ENCODE measurements at places on chromosomes 11 and 22.

- no peak for DNase-seq
These were observed 58.2 kb downstream of the TIMP3 start for GRCh38 chr22:32859743-32860142.

DNA sequence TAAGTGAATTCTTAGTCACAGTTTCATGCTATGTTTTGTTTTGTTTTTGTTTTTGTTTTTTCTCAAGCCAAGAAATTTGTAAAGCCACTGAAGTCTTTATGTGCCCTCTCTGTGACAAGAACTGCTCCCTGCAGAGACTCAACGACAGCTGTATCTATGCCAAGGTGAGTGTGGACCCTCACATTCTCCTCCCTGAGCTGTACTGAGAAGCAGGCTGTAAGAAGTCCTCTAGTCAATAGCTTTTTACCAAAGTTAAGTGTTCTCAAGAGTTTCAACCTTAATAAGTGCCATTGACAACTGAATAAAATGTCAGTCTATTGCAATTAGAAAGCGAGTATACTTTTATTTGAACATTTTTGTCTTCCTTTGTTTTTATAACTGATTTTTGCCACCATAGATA, 18.9 kb downstream of the MUC15 start:
- no peak for DNase-seq

GRCh38 chr11:8913961-8914660, 3.1 kb downstream of the AKIP1 start:
- DNase-seq: no peak

DNA sequence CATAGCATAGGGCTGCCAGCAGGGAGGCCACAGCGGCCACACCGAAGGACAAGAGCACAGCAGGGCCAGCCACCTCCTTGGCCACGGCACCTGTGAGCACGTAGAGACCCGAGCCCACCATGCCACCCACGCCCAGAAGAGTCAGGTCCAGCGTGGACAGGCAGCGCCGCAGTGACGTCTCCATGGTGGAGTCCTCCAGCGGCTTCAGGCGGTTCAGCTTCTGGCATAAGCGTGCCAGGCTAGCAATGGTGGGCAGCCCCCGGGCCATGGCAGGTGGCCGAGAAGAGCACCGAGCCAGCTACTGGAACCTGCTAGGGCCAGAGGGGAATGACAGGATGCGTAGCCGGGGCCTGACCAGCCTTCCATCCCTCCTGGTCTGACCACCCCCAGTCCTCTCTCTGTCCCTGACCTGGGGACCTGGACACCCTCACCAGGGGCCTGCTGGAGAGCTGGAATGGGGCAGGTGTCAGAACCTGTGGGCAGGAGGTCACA, 770 bp downstream of the SLC7A4 start:
- DNase-seq: no peak

DNA sequence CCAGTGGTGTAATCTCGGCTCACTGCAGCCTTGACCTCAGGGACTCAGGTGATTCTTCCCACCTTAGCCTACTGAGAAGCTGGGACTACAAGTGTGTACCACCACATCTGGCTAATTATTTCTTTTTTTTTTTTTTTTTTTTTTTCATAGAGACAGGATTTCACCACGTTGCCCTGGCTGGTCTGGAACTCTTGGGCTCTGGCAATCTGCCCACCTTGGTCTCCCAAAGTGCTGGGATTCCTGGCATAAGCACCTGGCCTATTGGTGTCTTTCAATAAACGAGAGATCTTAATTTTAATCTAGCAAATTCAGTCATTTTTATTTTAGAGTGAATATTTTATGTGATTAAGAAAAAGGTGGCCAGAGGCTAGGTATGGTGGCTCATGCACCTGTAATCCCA, 40.1 kb downstream of the DGCR2 start:
- DNase-seq: no peak

DNA sequence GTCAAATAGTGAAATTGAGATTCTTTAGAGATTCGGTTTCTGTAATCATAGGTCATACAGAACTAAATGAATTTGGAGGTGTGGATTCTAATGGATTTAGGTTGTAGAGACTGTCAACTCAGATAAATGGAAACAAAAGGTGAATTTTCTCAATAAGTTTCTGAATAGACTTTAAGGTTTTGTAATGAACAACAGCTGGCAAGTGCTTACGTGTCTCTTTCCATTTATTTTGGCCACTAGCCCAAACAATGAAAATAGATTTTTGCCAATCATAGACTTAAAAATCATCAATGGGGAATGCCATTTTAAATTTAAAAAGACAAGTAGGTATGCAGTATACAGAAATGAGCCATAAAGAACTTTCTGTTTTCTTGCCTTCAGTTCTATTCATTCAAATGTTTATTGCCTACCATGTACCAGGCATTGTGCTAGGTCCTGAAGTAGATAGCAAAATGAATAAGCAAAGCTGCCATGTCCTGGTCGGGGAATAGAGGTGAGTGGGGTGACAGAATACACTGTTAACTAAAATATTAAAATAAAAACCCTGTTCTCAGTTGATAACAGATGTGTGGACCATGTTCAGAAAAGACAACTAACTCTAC, 16.9 kb upstream of the TMEM135 start:
- no peak for DNase-seq
